ENCODE measurements at places on chromosomes 2 and 18.

DNA sequence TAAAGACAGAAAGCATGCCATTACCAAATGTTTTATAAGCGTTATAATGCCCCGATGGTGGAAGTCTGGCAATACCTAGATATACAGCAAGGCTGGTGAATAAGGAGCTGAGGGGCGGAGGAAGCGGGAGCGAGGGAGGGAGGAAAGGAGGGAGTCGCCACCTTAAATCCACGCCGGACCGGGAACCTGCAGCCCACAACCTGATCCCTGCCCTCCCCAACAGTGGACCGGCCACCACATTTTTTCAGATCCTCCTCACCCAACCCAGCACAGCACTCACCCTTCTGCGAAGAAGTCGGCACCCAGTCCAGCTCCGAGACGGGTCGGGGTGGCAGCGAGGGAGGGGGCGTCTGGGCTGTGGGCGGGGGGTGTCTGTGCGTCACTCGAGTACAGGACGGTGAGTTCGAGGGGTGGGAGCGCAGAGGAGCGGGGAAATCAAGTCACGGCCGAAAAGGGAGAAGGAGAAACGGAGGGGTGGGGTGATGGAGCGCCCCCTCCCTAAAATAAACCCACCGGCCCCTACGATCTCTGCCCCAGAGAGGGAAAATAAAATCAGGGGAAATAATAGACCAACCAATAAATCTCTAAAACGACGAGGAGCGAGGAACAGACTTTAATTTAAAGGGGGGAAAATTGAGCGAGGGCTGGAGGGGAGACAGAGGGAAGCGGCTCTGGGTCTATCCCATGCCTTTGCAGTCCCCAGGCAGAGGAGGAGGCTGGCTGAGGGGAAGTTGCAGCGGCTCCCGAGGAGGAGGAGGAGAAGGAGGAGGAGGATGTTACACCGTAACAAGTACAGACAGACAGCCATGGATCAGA, 96.5 kb upstream of the SERTAD2 start:
- peak; percentile 54 for DNase-seq

GRCh38 chr18:27991391-27991790, 185.5 kb downstream of the CDH2 start:
- DNase-seq, result peak; percentile 74

DNA sequence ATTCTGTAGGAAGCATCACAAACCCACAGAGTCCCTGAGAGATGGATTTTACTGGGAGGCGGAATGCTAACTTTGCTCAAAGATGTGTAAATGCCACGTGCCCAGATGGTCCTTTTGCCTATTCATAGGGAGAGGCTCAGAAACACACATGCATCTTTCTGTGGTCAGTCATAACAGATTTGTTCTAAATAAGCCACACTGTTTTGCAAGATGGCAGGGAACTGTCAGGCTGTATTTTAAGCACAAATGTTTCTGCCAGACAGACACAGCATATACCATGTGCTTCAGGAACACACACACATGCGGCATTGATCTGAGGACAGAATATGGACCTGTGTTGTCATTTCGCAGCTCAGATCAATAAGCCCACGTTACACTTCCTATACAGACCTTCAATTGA, 312.0 kb downstream of the GPD2 start:
- no peak for DNase-seq

- no peak for DNase-seq
These were observed 137.0 kb upstream of the HDAC4 start for GRCh38 chr2:239537633-239538356.

DNA sequence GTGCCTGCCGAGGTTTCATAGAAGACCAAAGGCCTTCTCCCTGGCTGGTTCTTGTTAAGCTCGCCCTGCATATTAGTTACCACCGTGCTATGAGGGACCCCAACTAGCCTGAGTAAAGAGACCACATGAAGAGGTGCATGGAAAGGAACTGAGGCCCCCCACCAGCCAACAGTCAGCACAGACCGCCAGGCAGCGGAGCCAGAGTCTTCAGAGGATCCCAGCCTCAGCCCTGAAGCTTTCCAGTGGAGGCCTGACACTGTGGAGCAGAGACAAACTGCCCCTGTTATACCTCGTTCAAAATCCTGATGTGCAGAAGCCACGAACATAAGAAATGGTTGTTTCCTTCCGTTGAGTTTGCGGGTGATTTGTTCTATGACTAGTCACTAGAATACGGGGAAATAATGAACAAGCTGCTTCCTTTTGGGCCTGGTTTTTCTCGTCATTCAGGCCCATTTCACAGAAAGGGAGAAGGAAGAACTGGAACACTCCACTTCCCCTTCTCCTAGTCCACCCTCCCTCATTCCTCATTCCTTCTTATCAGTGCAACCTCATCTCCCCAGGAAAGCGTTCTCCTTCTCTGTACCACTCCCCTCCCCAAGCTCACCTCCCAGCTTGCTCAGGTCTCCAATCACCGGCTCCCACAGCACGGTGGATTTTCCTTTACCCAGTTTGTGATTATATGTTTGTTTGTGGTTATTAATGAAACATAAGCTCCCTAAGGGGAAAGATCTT, 3.0 kb upstream of the GLI2 start:
- DNase-seq, result no peak

DNA sequence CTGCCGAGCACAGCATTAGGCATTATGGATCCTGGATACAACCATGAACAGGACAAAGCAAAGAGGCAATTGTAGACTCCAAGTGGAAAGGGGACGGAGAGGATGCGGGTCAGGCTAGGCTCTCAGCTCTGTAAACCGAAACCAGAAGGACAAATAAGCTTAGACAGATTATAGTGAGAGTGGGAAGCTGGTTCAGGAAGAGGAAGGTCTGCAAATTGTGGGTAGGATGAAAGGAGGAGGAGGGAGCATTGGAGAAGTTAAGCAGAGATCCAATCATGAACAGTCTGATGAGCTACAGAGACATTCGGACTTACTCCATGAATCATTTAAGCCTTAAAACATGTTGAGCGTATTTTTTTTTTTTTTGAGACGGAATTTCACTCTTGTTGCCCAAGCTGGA, 3.0 kb downstream of the MSH6 start:
- peak; percentile 74 for DNase-seq

GRCh38 chr2:240310645-240311044, 124.8 kb upstream of the GPC1 start:
- DNase-seq, result no peak

DNA sequence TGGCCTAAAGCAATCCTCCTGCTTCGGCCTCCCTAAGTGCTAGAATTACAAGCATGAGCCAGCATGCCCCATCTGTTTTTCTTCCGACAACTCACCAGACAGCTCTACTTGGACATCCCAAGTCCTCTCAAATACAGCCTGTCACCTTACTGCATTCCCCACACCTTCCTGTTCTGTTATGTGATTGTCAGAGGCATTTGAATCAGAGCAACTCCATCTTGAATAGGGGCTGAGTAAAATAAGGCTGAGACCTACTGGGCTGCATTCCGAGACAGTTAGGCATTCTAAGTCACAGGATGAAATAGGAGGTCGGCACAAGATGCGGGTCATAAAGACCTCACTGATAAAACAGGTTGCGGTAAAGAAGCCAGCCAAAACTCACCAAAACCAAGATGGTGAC, 17.3 kb downstream of the ACVR1 start:
- no peak for DNase-seq

DNA sequence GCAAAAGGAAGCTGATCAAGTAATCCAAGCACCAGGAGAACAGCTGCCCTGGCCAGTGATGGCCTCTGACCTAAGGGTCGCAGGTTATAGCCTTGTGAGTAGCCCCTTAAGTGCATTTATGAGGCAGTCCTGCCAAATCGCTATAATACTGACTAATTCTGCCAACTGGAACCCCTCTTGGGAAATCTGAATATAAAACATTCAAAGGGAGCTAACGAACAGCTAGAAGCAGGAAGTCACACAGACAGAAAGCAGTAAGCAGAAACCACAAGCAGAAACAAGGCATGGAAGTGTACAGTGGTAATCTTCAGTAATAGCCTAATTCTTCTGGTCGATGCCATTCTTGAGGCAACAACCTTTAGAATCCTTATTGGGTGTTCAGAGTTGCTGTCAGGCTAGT, 521.3 kb downstream of the METTL4 start:
- no peak for DNase-seq

DNA sequence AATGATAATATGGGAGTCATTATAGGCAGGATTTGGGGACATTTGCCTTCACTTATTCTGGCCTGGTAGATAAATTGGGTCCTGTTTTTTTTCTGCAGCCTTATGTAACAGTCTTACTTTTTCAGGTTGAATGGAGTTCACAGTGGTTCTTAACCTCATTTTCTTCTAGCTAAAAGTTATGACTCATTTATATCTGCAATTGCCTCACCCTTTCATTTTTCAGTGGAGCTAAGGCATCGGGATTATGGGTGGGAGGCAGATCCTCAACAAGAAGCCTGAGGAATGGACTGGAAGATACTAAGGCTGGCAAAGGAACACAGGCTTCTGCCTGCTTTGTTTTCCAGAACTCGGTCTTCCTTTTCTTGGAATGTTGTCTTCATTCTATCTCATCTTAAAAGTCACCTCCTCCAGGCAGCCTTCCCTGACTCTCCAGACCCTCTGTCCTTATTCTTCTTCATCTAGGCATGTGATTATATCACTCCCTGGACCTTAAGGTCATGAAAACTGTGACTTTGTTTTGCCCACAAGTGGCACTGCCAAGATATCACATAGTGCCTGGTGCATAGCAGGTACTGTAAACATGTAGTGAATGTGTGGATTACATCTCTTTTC, 41.0 kb upstream of the ACSL3 start:
- DNase-seq, result peak; percentile 92

- no peak for DNase-seq
These were observed 107.7 kb downstream of the LBH start for GRCh38 chr2:30339071-30339470.

- DNase-seq, result no peak
These were observed 184.7 kb downstream of the GFPT1 start for GRCh38 chr2:69202327-69202726.

- DNase-seq, result no peak
These were observed 24.1 kb downstream of the GLI2 start for GRCh38 chr2:120759543-120760331.

GRCh38 chr2:35415942-35416341, 939.6 kb upstream of the CRIM1 start:
- no peak for DNase-seq

DNA sequence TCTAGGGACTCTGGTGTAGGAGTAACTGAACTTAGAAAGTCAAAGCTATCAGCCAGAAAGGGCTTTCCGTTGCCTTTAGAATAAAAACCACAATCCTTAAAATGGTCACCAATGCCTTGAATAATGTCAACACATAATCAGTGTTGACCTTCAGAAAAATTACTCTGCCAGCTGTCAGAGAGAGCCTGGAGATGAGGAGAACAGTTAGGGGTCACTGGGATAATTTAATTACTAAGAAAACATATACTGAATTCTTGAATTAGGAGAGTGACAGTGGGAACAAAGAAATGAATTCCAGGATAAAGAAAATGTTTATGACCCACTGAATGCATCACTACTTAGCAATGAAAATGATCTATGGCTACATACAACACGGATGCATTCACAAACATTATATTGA, 23.4 kb upstream of the UGP2 start:
- no peak for DNase-seq

GRCh38 chr2:171393487-171393886, 40.3 kb downstream of the METTL8 start:
- no peak for DNase-seq

DNA sequence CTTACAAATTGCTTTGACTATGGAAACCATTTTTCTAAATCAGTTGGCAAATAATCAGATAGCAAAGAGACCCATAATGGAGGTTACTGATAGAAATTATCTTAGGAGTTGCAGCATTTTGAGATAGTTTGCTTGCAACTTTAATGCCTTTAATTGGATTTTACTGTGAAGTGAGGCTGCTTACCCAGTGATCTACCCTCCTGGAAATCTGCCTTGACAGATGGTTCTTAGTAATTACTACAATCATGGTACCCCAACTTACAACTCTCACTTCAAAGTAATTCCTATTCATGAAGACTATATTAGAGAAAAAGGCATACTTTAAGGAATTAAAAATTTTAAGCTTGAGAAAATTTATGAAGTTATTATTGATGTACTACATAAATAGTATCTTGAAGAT, 1288.6 kb upstream of the CDH2 start:
- no peak for DNase-seq

DNA sequence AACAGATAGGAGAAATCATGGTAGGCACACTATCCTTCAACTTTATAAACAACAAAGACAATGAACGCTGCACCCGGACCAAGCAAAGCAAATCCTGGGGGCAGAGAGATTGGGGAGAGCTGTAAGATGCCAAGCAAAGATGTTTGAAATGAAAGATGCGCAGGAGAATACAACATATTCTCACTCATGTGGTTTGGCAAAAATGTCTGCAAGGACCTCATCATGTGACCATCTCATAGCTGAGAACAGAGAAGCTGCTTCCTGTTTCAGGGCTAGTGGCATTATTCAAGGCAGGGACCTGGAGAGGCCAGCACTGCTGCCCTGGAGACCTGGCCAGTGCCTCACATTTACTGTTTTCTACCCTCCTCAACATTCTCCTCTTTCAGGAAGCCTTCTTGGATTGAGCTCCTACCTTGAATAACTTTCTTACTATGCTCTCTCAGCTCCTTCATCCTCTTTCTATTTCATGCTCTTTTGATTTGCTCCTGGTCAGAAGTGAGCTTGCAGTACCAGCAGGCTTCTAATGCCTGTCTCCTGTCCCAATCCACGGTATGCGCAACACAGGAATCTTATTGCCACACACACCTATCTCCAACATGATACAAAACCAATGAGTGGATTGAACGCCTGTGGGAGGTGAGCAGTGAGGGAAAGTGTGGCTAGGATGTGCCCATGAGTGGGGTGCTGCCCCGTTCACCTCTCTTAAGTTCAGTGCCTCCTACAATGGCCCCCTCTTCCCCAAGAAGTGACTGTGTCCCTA, 133.0 kb downstream of the CELF4 start:
- DNase-seq, result no peak

DNA sequence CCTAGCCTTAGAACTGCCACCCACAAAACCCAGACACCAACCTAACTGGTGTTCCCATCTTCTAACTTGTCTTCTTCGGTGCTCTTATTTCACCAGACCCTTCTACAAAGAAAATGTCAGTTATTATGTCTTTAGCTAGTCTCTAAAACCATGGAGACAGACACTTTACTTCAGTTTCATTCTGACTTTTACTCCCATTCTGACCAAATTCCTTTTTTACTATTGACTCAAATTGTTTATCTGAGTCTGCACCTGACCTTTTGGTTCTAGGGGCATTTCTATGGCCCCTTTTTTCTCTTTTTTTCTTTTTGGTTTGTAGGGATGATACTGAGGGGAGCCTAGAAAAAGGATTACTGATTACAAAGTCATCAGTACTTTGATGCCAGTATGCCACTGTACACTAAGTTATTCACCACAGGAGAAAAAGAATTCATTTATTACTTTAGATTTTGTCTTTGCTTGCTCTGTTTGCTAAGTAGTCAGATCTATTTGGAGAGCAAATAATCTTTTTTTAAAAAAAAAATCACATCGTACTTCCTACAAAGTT, 6.8 kb upstream of the SLC1A4 start:
- no peak for DNase-seq

All from amniotic epithelial cell (primary cell).